ENCODE measurements at places on chromosomes 4 and X.

GRCh38 chrX:95884186-95884585 is 800.5 kb upstream of the DIAPH2 start:
- no peak for DNase-seq

- no peak for DNase-seq
Observed at GRCh38 chr4:86543560-86544309, 50.4 kb upstream of the PTPN13 start.

GRCh38 chrX:131271274-131271673 is 17.8 kb downstream of the IGSF1 start:
- DNase-seq, result no peak

DNA sequence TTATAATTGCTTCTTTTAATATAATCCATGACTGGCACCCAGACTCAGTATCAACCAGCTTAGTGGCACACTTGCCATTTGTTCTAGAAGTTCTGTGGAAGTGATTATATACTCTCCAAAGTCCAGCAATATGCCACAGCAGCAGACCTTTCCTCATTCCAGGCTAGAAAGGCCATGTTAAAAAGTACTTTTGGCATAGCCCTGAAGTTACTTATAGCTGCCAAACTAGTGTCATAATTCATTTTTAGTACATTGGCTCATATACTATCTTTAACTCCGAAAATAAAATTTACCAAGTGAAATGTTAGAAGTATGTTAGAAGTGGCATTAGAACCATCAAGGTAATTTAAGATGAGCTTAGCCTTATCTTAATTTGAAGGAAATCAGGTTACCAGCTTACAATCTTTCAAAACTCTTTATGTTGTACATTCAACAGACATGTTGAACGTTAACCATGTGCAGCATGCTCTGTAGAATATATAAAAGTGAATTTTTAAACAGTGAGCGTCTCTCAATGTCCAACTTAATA is 714.2 kb upstream of the LCORL start:
- no peak for DNase-seq

- DNase-seq, result no peak
Observed at GRCh38 chr4:107255114-107255513, 219.0 kb upstream of the DKK2 start.

- no peak for DNase-seq
Observed at GRCh38 chrX:31832263-31832662, 760.4 kb upstream of the FTHL17 start.

GRCh38 chr4:80365928-80366327 is 30.4 kb downstream of the CFAP299 start:
- peak; percentile 91 for DNase-seq

DNA sequence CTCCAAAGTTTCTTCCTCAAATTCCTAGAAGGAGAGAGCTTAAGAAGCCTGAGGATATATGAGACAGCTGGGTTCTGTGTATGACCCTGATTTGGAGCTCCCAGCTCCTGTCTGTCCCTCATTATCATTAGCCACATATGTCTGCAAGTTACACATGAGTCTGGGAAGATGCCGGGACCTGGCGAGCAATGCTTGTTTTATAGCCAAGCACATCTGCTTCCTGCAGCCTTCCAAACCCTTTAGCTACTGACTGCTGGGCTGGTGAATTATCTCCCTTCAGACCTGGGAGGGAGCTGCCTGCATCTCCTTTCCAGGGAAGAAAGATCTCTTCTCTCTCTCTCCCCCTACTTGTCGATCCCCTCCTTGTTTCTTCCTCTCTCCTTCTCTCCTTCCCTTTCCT is 556.7 kb upstream of the BOD1L1 start:
- no peak for DNase-seq

GRCh38 chrX:13759152-13759718 is 24.7 kb downstream of the OFD1 start:
- DNase-seq, result no peak

DNA sequence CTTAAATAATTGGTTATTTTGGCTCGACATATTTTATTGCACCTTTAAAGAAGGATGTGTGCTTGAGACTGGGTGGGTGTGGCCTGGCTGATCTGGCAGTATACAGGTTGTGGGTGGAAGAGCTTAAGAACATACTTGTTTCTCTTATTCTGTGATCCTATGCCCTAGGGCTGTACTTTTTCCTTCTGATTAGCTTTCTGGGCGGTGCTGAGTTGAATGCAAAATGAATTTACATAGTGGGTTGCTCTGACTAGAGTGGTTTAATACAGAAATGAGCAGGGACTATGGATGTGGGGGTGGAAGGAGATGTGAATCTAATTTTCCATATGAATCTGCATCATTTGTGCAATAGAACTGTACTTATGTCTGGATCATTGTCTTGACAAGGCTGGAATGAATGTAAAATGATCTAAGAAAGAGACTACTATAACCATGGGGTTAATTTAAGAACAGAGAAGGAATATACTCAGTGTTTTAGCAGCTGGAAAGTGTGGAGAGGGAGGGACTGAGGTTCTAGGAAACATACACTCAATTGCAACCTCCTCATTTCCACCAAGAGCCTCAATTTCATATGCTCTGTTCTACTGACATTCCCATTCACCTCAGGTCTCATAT is 73.7 kb downstream of the RLIM start:
- no peak for DNase-seq

DNA sequence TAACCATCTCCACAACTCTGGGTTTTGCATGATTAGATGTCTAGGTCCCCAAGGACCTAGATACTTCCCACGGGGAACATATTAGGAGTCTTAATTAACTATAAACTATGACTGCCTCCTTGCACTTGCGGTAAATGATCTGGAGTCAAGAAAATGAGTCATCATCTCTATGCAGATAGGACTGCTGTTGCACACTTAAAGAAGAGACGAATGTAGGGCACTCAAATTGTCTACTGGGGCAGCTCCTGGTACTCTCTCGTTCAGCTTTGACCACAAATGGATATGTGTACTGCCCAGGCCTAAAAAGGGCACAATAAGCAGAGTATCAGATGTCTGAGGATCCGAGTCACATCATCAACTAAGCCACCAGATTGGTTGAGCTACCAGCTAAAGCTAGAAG is 1783.4 kb upstream of the AGA start:
- no peak for DNase-seq

DNA sequence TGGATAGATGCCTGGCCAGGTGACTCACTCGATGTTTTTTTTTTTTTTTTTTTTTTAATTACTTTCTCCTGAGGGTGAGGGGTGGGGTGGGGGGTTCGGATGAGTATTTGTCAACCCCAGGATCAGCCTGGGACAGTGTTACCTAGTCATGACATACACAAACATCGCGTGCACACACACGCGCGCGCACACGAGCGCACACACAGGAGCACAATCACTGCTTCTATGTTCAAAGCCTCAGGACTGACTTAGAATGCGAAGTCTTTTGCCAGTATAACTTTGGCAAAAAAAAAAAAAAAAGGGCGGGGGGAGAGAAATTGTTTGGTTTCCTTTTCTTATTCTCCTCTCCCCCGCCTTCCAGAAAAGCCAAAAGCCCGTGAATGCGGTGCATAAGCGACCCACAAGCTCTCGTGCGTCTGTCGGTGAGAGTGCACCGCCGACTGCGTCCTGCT is 115.0 kb upstream of the TEX13C start:
- DNase-seq, result no peak

GRCh38 chr4:1249731-1250526 is 999 bp upstream of the CTBP1 start:
- peak; percentile 68 for DNase-seq

DNA sequence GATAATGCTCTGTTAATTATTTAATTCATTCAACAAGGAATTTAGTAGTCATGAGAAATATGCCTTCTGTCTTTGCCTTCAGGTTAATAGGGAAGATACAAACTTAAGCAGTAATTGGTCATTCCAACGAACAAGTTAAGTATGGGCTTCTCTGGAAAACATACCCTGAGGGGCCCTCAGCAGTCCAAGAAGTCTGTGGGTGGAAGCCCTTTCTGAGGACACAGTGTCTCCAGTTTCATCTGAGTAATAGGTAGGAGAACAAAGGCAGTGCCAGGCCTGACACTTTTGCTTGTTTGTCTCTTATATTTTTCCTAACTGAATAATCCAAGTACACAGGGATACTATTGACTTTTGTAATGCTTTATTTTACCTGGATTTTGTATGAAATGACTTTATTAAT is 262.5 kb downstream of the FBXW7 start:
- DNase-seq, result no peak

- DNase-seq, result no peak
Observed at GRCh38 chrX:18789916-18790315, 82.5 kb downstream of the PPEF1 start.

GRCh38 chr4:813900-814299 is 12.0 kb downstream of the CPLX1 start:
- peak; percentile 8 for DNase-seq

DNA sequence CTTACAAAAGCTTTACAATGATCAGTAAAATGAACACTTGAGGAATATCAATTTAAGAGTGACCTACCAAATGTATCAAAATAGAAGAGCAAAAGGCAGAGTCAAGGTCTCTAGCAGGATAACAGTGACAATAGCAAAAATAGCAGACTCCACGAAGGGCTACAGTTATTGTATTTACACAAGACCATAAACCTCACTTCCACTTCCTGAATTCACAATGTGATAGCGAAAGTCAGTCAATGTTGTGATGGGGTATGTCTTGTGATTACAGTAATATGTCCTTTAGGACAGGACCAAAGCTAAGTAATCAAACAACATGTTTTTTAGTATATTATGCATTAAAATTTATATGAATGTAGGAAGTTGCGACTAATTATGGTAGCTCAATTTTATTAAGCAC is 139.6 kb downstream of the IQCM start:
- DNase-seq, result no peak

DNA sequence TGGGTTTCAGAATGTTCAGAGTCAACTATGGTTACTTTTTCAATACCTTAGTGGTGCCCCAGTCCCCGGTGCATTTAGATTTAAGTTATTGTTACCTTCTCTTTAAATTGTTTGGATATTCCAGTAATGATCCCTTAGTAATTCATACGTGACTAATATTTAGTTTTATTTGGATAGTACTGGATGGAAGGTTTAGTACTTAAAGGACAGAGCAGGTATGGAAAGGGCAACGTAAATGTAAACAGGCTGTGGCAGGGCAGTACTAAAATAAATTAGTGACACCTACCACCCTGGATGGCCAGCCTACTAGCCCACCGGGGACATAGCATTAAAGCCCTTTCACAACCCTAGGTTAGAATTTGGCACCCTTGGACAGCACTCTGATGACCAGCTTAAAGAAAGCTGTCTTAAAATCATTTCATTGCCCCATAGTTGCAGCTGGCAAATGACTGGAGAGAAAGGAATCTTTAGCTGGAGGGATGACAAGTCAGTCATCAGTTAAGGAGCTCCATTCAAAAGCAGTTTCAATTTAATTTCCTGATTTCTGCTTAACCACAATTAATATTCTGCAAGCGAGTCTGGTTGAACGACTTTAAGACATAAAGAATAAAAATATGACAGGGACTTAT is 16.4 kb downstream of the PLP1 start:
- no peak for DNase-seq

DNA sequence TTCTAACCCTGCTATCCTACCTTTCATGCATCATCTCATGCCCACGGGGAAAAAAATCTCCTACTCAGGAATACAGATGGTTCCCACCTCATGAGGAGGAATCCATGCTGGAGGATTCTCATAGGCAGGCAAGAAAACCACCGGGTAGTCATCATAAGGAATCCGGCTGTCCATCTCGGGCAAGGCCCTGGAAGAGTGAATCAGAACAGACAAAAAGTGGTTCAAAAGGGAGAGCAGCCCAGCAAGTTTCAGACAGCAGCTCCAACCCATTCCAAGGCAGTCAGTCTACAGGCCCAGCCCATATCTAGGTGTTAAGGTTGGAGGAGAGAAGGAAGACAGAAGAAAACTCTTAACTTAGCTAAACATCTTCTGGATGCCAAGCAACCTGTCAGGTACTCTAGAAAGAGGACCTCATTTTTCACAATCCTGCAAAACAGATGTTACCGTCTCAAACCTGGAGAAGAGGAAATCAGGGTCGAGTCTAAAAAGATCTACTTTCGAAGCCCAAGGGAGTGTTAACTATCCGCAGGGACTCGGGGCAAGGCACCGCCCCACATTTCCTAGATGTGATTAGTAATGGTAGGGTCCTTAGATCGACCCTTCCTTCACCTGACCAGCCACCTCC is 447 bp downstream of the PDZD11 start:
- no peak for DNase-seq

DNA sequence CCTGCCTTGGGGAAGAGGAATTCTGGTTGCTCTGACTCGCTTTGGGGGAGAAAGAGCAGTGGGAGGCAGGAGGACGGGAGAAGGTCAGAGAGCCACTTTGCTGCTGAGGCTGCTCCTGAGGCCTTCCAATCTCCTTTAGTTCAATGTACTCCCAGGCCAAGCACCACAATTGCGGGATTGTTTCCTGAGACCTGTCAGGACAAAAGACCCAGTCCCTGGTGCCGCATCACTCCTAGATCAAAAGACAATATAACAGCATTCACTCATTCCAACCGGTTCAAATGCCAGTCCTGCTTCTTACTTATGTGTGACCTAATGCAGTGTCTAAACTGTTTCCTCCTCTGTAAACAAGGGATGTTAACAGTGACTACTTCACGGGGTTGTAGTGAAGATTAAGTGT is 106.4 kb downstream of the TRIML1 start:
- no peak for DNase-seq

GRCh38 chrX:119693996-119694451 is 1.1 kb upstream of the SEPTIN6 start:
- DNase-seq, result no peak

DNA sequence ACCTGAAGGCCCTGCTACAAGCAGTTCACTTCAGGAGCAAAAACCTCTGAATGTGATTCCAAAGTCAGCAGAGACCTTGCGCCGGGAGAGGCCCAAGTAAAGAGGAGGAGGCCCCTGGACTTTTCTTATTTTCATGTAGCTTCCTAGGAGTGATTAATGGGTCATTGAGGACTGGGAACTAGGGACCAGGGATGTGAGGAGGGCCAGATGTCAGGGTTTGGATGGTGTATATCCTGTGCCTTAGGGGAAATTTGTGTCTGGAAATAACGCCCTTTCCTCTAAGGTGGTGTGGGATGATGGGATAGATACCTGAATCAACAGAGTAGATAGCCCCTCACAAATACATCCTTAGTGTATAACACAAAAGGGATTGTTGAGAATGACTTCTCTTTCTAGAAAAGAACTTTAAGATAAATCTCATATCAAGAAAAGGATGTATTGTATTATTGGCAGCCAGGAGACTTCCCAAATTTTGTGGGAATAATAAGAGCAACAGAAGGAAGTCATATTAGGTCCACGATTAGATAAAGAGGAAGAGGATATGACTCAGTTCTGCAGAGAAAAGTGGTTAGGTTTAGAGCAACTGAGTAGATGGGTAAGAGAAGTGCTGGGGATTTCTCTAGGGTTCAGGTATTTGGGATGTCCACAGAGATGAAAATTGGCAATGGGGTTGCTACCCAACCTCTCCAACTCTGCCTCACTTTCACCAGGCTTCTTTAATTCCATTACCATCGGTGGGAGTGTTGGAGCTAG is 1.1 kb downstream of the ITGB1BP2 start:
- DNase-seq, result no peak

GRCh38 chr4:173287486-173287885 is 46.7 kb downstream of the HMGB2 start:
- no peak for DNase-seq

Measured in NCI-H1417 (cell line).